ENCODE measurements at places on chromosomes 7 and 10.

- DNase-seq = no peak
Measured at GRCh38 chr10:16481052-16481728, 40.5 kb downstream of the C1QL3 start.

GRCh38 chr7:136914016-136914415 is 45.6 kb downstream of the CHRM2 start:
- DNase-seq = no peak

DNA sequence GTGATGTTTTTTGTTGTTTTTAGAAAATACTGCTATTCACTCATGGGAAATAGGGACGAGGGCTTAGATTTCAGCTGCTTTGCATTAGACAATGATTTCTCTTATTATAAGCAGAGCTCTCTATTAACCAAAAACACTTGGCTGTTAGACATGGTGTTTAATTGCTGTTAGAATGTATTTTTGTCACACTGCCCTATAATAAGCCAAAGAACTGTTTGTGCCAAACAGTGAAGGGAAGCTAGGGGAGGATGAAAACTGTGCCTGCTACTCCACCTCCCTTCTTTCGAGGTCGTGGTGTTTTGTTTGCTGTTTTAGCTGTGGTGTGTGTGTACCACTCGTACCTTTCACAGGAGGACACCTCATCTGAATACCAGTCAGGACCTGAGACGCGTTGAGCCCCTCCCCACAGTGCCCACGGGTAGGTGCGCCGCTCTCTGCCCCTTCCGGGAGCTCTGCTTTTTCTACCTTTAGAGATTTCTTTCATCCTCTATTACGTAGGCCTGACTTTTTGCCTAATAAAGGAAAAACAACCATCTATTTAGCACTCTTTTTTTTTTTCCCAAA is 57.9 kb downstream of the CUX1 start:
- no peak for DNase-seq

DNA sequence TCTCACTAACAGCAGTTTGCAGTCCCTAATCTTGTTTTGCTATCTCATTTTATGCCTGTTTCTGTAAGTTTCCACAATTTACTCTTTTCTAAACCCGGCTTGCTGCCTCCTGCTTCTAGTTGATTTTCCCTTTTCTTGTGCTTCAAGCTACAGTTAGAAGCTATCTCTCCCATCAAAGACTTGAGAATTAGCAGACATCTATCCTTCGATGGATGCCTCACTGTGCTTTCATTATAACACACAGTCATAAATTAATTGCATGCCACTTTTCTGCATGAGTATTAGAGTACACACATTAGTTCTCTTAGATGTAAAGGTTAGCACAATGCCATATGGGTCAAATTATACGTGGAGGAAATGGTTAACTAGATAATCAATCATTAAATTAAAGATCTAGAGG is 48.7 kb downstream of the SEMA3A start:
- DNase-seq = no peak

DNA sequence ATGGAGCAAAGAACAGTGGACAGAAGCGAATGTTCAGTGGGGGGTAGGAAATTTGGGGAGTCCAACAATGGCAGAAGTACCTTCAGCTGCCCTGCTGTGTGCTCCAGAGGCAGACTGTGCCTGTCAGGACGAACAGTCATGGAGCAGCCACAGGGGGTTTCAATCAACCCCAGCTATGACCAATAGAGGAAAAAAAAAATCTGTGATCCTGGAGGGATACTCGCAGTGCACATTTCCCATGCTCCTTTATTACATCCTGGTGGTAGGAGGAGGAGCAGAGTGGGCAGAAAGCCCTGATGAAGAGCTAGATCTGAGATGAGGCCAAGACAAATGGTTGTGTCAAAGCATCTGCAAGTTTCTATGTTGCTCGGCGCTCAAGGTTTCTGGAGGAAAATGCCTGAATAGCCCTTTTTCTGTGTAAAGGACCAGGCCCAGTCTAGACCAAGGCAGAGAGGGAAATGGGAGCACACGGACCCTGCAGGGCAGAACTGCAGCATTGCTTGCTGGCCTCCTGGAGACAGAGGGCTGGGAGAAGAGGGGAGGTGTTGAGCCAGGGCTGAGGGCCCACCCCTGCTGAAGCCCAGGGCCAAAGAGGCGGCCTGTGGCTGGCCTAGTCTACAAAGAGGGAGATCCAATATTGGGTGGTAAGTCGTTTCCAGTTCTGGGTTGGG is 201.5 kb downstream of the GRID1 start:
- peak; percentile 7 for DNase-seq

DNA sequence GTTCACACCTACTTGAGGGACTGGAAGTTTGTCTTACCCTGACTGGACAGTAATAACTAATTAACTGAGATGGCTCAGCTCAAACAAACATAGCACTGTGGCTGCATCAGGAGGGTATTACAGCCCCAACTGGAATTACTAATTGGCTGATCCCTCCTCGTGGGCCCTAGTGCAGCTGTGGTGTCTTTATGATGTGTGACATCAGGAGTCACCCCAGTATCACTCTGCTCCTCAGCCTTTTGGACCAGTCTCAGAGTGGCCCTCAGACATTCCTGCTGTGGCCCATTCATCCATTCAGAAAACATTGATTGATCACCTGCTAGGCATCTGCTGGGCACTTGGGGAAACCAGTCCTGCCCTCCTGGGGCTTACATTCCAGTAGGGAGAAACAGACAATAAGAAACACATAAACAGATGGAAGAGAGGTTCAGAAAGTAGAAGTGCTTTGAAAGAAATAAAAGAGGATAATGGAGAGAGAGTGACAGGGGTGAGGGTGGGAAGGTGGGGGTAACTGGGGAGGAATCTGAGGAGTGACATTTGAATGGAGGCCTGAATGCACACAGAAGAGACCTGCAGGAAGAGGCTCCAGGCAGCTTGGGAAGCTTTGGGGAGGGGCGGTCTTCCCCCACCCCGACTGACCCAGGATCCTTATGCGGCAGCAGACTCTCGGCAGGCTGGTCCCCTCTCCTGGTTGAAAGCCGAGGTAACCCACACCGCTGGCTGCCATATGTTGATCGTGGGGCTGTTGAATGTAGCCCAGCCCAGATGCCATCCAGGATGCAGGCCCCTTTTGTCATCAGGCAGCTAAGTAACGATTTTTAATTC is 113.1 kb downstream of the C10orf105 start:
- DNase-seq = no peak

GRCh38 chr7:139830782-139831501 is 1.9 kb downstream of the TBXAS1 start:
- peak; percentile 13 for DNase-seq

Measured in CD4-positive, alpha-beta T cell treated with Interleukin-4 for 1 hour (primary cell).